ENCODE measurements at places on chromosomes 6 and 20.

DNA sequence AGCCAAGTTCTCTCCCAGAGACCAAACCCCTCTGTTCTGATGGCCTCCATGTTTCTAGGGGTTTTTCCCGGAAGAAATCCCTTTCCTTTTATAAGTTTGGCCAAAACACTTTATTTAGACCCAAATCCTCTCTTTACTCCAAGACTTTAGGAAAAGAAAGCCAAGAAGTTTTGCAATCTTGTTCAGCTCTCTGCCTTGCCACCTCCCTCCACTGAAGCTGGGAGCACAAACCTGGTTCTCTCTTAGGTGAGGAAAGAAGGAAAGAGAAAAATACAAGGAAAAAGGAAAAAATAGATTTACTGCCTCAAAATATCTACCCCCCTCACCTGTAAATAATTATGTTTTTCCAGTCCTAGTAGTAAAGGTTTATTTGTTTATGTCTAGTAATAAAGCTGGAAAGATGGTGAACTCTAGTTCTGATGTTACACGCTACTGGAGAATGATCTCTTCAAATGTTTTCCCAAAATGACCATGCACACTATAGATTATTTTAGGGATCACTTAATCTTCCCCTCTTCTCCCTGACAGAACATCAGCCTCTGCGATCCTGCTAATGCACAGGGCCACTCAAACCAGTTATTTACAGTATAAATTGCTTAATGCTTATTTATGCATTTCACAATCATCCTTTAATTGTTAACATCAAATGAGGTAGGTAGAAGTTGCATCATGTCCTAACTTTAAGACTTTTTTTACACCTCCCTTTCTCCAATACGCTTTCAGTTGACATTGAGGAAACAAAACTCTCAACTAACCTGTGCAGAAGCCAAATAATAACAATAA, 10.9 kb upstream of the ARG1 start:
- no peak for DNase-seq

DNA sequence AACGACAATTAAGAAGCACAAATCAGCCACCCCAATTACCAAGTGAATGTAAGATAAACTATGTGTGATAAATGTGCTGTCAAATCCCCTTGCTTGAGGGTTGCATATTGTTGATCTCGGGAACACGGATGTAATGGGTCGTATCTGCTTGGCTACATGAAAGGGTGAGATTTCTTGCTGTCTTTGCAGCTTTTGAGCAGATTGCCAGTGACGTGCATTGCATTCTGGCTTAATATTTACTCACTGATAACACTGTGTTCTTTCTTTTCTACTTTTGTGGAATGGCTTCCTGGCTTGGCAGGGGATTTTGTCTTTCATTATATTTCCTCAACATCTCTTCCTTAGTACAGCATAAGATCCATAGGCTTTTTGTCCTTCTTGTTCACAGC, 10.5 kb upstream of the FAM210B start:
- no peak for DNase-seq

GRCh38 chr6:164167873-164168405, 753.4 kb downstream of the QKI start:
- no peak for DNase-seq

DNA sequence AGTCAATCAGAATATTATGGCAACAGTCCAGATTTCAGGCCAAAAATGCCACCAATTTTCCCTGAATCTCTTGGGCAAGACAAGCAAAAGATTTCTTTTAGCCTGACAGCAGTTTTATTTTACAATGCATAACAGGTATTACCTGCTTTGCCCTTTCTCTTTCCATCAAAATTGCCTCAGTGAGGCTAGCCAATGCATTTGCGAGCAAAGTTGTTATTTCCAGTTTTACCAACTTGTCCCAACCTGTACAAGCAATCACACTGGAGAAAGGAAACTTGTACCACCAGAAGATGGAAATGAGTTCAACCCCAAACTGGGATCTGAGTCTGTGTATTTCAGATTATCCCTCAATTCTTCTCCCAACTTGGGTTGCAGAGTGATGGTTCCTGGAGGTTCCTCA, 279.9 kb upstream of the CDYL start:
- no peak for DNase-seq

GRCh38 chr20:18676396-18676795, 88.5 kb downstream of the DTD1 start:
- no peak for DNase-seq

DNA sequence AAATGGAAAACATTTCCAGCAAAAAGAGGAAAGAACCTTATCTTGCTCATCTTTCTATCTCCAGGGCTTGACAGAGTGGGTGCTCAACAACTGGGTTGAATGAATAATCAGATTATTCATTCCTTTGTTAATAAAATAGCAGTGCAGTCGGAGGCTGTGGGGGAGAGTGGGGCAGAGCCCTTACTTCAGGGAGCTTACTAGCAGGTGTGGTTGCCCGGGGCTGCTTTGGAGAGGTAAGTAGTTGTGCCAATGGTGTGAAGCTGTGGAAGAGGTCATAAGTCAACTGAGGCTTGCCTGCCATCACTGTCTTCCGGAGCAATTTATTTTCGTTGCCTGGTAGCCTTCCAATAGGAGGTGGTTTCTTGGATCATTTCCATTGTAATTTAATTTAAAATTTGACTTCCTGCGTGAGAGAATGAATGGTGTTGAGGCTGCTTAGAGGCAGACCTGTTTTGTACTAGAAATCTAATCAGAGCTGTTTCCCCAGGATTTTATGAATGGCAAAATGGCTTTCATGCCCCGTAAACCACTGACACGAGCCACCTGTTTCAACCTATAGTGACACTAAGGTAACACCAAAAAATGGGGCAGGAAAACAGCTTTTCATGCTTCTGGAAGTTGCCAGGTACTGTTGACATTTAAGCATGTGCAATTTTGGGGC, 51.4 kb downstream of the ZDHHC14 start:
- no peak for DNase-seq

GRCh38 chr6:47654255-47654654, 44.1 kb upstream of the ADGRF4 start:
- no peak for DNase-seq

- no peak for DNase-seq
Measured at GRCh38 chr6:11563793-11564192, 26.2 kb downstream of the TMEM170B start.

DNA sequence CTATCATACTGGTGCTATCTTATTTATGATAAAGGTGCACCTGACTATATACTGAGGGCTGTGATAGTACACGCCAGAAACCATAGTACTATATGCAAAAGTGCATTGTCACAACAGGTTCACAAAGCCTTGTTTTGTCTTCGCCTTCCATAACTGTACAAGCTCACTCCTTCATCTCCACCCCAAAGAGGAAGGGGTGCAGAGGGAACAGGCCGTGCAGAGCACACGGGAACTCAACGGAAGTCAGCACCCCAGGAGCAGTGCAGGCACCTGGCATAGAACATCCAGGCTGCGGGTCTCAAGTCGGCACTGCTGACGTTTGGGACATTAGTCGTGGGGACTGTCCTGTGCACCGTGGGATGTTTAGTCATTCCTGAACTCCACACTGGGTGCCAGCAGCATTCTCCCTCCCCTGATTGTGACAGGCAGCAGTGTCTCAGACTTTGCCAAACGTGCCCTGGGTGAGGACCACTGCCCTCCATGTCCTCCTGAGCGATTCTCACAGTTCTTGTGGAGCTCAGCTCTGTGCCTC, 99.7 kb downstream of the PXDC1 start:
- no peak for DNase-seq

GRCh38 chr20:17614176-17614811, 44.4 kb downstream of the DSTN start:
- no peak for DNase-seq

GRCh38 chr6:147999001-147999540, 343.6 kb upstream of the SASH1 start:
- DNase-seq: no peak

- DNase-seq: no peak
Measured at GRCh38 chr20:4234128-4234527, 218.8 kb upstream of the RNF24 start.

DNA sequence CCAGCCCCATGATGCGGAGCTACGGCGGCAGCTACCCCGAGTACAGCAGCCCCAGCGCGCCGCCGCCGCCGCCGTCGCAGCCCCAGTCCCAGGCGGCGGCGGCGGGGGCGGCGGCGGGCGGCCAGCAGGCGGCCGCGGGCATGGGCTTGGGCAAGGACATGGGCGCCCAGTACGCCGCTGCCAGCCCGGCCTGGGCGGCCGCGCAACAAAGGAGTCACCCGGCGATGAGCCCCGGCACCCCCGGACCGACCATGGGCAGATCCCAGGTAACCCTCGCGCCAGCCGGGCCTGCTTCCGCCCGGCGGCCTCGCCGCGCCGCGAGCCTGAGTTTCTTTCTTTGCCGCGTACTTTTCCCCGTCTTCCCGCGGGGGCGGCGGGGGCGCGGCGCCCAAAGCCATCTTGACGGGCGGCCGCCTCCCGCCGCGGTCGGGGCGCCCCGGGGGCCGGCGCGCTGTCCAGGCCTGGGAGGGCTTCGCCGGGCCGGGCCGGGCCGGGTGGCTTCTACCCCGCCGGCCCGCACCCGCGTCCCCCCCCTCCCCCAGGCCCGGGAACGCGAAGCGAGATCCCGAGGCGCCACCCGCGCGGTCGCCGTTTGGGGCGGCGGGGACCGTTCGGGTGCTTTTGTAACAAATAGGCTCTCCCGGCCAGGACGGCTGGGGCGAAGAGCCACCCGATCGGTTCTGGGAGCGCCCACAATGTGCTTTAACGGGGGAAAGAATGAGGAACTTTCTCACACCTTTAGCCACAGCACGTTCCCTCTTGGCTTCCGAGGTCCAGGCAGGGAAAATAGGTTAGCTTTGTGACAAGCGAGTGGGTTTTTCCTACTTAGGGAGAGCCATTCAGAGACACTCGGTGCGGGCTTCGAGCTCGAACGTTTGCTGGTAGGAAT, 2.3 kb downstream of the ARID1B start:
- peak; percentile 32 for DNase-seq

- no peak for DNase-seq
Measured at GRCh38 chr20:58436868-58437645, 48.0 kb downstream of the VAPB start.

GRCh38 chr6:113777601-113778000, 79.5 kb upstream of the MARCKS start:
- DNase-seq: no peak

DNA sequence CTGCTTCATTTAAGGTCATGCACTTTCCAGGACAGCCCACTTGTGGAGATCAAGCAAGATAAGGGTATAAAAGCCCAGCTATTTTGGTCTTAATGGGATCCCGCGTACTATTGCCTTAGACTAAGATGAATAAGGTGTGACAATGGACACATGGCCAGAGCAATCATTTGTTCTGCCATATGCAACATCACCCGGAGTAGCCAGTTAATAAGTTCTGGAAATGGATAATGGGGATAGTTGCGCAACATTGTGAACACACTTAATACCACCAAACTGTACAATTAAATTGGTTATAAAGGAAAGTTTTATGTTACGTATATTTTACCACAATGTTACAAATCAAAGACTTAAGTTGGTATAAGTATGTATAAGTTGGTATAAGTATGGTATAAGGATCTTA, 674.5 kb downstream of the HDGFL1 start:
- DNase-seq: no peak

DNA sequence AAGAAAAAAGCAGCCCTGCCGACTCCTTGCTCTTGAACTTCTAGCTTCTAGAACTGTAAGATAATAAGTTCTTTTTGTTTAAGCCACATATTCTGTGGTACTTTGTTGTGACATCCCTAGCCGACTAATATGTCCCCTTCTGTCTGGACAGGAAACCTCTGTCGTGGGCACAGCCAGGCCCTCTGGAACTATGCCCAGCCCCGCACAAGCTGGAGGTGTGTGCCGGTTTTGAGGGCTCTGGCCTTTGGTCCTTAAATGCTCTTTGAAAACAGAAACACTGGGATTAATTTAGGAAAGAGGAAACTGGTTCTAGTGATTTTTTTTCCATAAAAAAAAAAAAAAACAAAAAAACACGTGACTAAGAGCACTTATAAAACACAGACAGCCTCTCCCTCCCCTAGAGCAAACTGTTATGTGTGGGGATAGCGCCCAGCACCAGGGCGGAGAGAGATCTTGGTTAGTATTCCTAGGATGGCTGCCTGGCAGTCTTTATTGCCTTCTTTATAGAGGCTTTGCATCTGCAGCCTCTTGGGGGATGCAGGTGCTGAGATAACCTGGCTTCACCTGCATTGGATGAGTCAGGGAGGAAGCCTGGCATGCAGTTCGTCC, 244.3 kb downstream of the NFATC2 start:
- DNase-seq: no peak

- DNase-seq: no peak
Measured at GRCh38 chr6:145829950-145830349, 15.4 kb upstream of the FBXO30 start.

GRCh38 chr6:150510576-150510975, 89.1 kb upstream of the PLEKHG1 start:
- no peak for DNase-seq

DNA sequence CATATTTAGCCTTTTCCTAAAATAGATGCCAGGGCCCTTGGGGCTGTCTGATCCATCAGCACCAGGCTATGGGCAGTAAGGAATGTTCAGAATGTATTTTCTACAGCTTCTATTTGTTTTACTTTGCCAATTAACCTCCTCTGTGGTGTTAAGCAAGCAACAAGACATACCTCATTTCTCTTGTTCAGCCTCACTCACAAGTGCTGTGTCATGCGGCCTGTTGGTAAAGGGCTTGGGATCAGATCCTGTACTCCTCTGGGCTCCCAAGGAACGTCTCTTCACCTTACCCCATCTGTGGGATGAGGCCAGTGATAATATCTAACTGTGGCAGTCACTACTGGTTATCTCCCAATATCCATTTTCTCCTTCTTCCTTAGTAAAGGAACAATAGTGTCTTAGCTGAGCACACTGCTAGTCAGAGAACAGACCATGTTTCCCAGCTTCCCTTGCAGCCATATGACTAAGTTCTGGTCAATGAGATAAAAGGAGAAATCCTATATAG, 7.0 kb upstream of the DSTN start:
- no peak for DNase-seq

GRCh38 chr6:92114091-92114675, 1305.2 kb downstream of the EPHA7 start:
- no peak for DNase-seq

- no peak for DNase-seq
Measured at GRCh38 chr6:69064226-69064625, 429.1 kb downstream of the ADGRB3 start.

DNA sequence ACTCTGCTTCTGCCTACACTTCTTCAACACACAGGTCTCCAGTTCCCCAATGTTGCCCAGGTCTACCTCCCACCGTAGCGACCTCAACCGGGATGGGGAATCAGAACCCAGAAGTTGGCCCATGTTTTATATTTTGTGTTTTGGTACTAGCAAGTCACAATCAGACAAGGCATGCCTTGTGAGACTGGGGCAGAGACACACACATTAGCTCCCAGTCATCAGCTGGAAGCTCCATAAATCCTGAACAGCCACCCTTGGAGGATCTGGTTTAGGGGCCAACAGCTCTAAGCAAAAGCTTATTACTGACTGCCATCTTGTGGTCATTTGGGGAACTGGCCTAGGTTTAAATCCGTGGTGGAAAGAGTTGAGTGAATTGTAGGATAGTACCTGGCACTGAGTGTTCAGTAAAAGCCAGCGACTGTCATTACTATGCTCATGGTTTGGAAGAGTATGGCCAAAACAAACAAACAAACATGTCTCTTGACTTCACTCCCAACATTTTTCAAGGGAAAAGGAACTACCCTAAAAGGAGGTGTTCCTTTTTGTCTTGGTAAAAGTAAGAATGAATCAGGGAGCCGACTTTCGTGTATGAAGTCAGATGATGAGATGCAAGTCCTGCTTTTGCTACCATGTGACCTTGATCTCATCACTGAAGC, 40.5 kb downstream of the PIM1 start:
- DNase-seq: peak; percentile 83

All from CD4-positive, alpha-beta T cell treated with Interleukin-6 at 100 ng/mL for 8 hours (primary cell).